ENCODE measurements at places on chromosomes 6 and 20.

GRCh38 chr20:57409672-57410397, 18.6 kb downstream of the RBM38 start:
- no peak for DNase-seq

GRCh38 chr20:10362674-10363073, 71.3 kb downstream of the MKKS start:
- no peak for DNase-seq

- no peak for DNase-seq
Observed at GRCh38 chr6:150392452-150393220, 23.8 kb downstream of the IYD start.

DNA sequence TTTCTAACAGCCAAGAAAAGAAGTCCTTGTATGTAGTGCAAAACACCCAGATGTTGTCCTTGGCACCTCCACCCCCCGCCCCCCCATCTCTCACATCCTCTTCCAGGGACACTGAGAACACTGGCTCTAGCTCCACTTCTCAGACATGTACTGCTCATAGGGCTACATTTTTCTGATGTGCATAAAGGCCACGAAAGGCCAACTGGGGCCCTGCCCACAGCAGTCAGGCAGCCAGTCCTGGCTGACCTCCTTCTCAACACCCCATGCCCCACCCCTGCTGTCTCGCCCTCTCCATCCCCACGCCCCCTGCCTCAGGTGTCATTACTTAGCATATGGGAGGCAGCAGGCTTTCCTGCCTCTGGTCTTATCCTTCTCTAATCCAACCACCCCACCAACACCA, 11.3 kb downstream of the GABRR1 start:
- DNase-seq, result no peak

DNA sequence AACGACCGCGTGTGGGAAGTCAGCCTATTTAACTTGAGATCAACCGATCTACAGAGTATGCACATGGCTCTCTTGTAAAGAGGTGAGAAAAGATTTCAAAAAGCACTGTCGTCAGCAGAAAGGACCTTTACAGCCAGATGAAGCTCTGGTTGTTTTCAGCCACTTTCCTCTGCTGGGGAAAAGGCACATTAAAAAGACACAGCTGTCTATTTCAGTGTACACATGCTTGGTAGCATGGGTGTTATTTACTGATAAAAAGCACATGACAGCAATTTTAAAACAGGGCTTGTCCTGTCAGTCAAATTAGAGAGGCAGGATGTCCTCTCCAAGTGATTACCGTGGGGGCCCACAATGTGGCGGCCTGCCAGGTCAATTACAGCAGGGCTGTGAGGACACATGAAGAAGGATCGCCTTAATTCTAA, 188.9 kb downstream of the PRKN start:
- no peak for DNase-seq

DNA sequence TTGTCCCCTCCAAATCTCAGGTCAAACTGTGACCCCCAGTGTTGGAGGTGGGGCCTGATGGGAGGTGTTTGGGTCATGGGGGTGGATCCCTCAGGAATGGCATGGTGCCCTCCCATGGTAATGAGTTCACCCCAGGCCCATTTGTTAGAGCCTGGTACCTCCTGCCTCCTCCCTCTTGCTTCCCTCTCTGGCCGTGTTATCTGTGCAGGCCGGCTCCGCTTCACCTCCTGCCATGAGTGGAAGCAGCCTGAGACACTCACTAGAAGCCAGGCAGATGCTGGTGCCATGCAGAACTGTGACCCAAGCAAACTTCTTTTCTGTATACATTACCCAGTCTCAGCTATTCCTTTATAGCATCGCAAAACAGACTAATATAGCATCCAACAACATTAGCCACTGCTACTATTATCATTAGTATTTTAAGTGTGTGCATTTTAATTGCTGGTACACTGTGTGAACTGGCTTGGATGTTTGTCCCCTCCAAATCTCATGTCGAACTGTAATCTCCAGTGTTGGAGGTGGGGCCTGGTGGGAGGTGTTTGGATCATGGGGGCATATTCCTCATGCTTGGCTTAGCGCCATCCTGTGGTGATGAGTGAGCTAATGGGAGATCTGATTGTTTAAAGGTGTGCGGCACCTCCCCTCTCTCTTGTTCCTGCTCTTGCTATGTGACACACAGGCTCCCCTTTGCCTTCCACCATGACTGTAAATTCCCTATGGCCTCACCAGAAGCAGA, 12.2 kb upstream of the OSER1 start:
- no peak for DNase-seq

GRCh38 chr6:165662041-165662748, 846 bp downstream of the PDE10A start:
- no peak for DNase-seq

- DNase-seq, result no peak
Observed at GRCh38 chr6:101907356-101908217, 514.1 kb downstream of the GRIK2 start.

DNA sequence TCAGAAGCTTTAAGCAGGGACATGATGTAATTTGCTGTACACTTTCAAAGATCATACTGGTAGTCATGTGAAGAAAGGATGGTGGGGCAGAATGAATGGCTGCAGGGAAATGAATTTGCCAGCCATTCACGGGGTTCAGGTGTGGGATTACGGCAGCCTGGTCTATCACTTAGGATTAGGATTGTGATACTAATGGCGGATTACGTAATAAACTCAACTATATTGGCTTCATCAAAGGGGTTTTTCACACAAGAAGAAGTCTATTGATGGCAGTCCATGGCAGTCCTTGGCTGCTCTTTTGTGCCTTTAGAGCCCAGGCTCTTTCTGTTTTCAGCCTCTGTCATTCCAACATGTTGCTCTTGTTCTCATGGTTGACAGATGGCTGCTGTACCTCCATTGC, 12.6 kb upstream of the EEF1E1 start:
- DNase-seq, result no peak

- no peak for DNase-seq
Observed at GRCh38 chr6:122361314-122361979, 38.0 kb upstream of the HSF2 start.

DNA sequence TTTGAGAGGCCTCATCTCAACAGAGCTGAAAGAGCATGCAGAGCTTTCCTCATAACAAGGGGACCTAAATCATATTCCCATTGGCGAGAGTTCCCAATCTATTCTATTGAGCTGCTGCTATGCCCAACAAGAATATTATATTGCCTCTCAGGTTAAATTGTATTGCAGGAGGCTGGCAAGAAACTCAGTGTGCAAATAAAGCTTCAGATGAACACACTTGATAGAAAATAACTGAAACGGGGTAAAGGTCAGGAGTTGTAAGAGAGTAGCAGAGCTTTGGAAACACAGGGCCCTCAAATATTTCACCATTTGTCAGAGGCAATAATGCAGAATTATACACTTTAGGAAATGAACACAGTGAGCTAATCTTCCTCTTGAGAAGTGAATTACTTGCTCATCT, 364.3 kb upstream of the SPTLC3 start:
- DNase-seq, result no peak

DNA sequence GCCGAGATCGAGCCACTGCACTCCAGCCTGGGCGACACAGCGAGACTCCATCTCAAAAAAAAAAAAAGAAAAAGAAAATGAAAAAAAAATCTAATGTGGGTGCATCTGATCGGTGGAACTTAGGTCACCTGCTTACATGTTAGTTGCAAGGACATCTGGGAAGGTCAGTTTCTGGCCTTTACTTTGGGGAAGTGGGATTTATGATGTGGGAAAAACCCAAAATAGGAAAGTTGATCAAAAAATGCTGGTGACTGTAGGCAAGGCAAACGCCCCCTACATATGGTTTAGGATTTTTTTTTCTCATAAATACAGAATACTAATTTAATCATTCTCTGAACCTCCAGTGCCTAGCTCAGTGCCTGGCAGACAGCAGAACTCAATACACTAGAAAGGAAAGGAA, 69.2 kb upstream of the PIM1 start:
- DNase-seq, result no peak

DNA sequence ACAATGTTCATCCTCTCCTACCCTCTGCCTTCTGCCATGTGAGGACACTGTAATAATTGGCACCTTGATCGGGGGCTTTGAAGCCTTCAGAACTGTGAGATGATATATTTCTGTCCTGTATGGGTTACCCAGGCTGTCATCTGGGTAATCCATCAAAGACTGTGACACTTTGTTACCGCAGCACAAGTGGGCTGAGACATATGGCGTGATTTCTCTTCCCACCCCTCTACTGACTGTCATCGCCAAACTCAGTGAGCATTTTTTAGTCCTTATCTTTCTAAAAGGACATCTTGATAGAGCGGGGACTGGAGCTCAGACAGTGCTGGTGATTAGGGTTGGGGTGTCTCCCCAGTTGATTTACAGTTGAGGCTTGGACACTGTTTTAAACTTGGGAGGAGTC, 10.4 kb upstream of the PLG start:
- DNase-seq, result no peak

GRCh38 chr6:22925304-22925835, 356.0 kb downstream of the HDGFL1 start:
- DNase-seq, result no peak

- DNase-seq, result no peak
Observed at GRCh38 chr20:20955892-20956291, 150.3 kb downstream of the LINC00237 start.

- no peak for DNase-seq
Observed at GRCh38 chr20:47400685-47401084, 44.2 kb upstream of the ZMYND8 start.

- no peak for DNase-seq
Observed at GRCh38 chr6:44008821-44009370, 118.4 kb downstream of the MRPL14 start.

- DNase-seq, result no peak
Observed at GRCh38 chr20:58300321-58300720, 9.2 kb upstream of the RAB22A start.

DNA sequence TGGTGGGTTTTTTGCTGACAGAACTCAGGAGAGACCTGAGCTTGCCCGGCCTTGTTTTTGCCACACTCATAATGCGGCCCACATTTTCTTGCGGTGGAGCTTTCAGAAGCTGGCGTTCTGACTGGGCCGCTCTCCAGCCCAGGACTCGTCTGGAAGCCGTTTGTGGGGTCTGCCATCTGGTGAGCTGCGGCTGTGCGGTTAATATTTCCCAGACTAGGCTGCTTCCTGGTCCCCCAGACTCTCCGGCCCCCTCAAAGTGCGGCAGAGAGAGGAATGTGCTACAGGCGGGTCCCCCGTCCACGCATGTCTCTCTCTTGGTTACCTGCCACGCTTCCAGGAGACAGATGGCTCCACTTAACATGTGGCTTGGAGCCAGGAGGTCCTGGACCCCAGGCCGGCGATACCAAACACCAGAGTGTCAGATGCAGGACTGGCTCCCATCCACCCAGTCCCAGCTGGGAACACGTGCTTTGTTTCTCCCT, 128.9 kb upstream of the PMEPA1 start:
- no peak for DNase-seq

Measured in activated CD8-positive, alpha-beta memory T cell treated with anti-CD3 and anti-CD28 coated beads for 1 hour (primary cell).